ENCODE measurements at places on chromosomes 3 and 15. TPM values are rescaled to one million over a fixed set of nuclear protein-coding genes. Genes with fewer than 3 reads are reported as not detected.

Gene GOLGA8T
- total RNA-seq: not detected

Gene CA12
- total RNA-seq: 1.8 TPM

Gene FAM174B
- 30.2 TPM for total RNA-seq

Gene C2CD4A
- 1.1 TPM for total RNA-seq

Gene C3orf49
- not detected for total RNA-seq

Gene GP9
- total RNA-seq: not detected

Gene SERINC4
- total RNA-seq: not detected

Gene LARP6
- 16.9 TPM for total RNA-seq

Gene P2RY14
- not detected for total RNA-seq

Gene RYR3
- not detected for total RNA-seq

Gene HDC
- total RNA-seq: not detected

Gene TM4SF18
- 142 TPM for total RNA-seq

Gene ANKDD1A
- total RNA-seq: 2.6 TPM

Gene PPIP5K1
- total RNA-seq: 43.4 TPM

Gene UPK1B
- not detected for total RNA-seq

Gene FES
- total RNA-seq: 58.1 TPM

Gene GCNT3
- total RNA-seq: not detected

Gene GHRL
- not detected for total RNA-seq

Gene ZBED2
- total RNA-seq: not detected

Gene CSPG4
- not detected for total RNA-seq

Gene ECT2
- 47.5 TPM for total RNA-seq

Gene TPRG1
- total RNA-seq: not detected

Gene ZFYVE19
- 24.8 TPM for total RNA-seq

Gene PAK6
- total RNA-seq: not detected

Gene ALAS1
- 48.1 TPM for total RNA-seq

Gene NPAP1
- not detected for total RNA-seq

Gene ITIH4
- 2.4 TPM for total RNA-seq

Gene NR2E3
- total RNA-seq: 0.25 TPM

Gene SNRK
- 99.9 TPM for total RNA-seq

Gene HESX1
- total RNA-seq: 0.58 TPM

Gene ACKR2
- not detected for total RNA-seq

Gene SAMMSON
- total RNA-seq: not detected

Gene BNIP2
- total RNA-seq: 90.1 TPM

Gene TMEM45A
- total RNA-seq: 5.6 TPM

Gene GPR27
- total RNA-seq: not detected

Gene SLC9C1
- 0.09 TPM for total RNA-seq

Gene MELTF
- total RNA-seq: 2.3 TPM

Gene CCRL2
- 3.9 TPM for total RNA-seq

Gene CDC25A
- total RNA-seq: 18.4 TPM

Gene GABRB3
- total RNA-seq: not detected

Gene CCR9
- not detected for total RNA-seq

Gene GATA2
- total RNA-seq: 63.9 TPM

Gene PLCH1
- not detected for total RNA-seq

Gene BTLA
- not detected for total RNA-seq

Gene LIPC
- not detected for total RNA-seq
